ENCODE measurements at places on chromosomes 4 and X. TPM values are rescaled to one million over a fixed set of nuclear protein-coding genes. Genes with fewer than 3 reads are reported as not detected.

DNA sequence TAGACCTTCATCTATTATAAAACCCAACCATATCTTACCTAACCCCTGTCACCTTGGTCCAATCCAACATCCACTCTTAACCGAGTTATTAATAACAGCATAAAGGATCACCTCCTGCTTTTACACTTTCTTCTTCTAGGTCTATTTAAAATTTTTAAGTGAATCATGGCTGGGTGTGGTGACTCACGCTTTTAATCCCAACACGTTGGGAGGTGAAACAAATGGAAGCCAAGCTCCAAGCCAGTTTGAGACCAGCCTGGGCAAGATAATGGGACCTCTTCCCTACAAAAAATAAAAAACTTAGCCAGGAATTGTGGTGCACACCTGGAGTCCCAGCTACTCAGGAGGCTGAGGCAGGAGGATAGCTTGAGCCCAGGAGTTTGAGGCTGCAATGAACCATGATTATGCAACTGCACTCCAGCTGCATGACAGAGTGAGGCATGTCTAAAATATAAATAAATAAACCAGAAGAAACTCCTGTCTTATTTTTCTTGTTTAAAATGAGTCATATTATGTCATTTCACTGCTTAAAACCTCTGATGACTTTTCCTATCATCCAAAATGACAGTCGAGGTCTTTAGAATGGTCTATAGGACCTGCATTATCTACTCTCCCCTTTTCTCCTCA is 188.4 kb downstream of the GASK1B start:
- no peak for DNase-seq

The L1CAM gene
- 0.98 TPM for total RNA-seq

GRCh38 chrX:13179100-13179499 is 134.7 kb upstream of the FAM9C start:
- DNase-seq: no peak

GRCh38 chr4:130073145-130073790 is 977.3 kb downstream of the C4orf33 start:
- no peak for DNase-seq

- DNase-seq: no peak
These were observed 52.6 kb upstream of the ARX start for GRCh38 chrX:25068340-25068739.

The BEX2 gene
- 16.8 TPM for total RNA-seq

DNA sequence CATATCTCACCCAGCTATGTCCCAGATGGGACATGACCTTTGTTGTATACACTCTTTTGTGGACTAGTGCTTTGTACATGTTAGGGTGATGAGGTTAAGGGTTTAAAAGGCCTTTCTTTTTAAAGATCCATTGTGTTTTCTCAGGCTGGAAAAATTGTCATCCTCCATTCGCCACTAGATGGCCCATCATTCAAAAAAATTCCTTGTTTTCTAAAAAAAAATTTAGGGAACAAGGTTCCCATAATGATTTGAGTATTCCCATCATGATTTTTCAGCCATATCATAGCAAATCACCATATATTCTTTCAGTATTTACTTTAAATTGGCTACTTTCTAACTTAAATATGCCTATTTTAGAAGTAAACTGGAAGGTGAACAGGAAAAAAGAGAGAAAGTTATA is 91.9 kb upstream of the TMEM164 start:
- no peak for DNase-seq

- DNase-seq: no peak
These were observed 787 bp upstream of the TET2 start for GRCh38 chr4:105145903-105146275.

All from natural killer cell (primary cell).